ENCODE measurements at places on chromosomes 3 and 15.

GRCh38 chr3:107384428-107384827 lies 7.2 kb downstream of the CCDC54 start:
- no peak for DNase-seq

- peak; percentile 35 for DNase-seq
These were observed 89.7 kb downstream of the LIPC start for GRCh38 chr15:58521293-58521991.

DNA sequence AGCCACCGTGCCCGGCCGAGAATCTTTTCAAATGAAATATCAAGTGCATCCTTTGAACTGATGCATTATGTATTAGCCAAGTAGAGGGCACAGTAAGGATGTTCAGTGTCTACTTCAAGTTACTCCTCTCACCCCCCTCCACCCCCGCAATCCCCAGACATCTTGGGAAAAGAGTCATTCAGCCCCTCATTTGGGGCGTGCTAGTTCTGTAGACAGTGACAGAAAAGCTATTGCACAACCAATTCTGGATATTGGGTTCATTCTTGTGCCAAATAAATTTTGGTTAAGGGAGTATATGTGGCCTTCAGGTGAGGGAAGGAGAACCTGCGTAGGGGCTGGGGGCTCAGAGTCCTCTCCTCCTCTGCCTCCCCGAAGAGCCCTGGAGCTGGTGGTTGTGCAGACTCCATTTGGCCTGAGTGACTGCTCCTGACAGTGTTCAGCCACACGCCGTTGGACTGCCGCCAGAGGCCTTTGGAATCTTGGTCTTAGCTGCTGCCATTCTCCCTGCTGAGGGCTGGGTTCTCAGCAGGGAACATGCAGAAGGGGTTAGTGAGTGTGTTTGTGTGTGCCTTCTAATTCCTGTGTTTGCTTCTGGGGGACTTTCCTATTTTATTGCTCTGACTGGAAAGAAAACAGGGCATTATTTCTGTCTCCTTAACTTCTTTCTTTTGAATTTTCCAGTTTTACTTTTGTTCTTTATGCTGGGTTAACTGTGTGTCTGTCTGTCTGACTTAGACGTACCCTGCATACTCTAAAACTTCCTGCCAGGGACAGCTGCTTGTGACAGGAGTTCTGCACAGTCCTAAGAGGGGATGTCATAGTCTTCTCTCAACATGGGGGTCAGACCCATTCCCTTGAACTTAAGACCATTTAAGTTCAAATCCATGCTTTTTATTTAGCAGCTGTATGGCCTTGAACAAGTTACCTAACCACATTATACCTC lies 21.0 kb downstream of the RARB start:
- peak; percentile 72 for DNase-seq

DNA sequence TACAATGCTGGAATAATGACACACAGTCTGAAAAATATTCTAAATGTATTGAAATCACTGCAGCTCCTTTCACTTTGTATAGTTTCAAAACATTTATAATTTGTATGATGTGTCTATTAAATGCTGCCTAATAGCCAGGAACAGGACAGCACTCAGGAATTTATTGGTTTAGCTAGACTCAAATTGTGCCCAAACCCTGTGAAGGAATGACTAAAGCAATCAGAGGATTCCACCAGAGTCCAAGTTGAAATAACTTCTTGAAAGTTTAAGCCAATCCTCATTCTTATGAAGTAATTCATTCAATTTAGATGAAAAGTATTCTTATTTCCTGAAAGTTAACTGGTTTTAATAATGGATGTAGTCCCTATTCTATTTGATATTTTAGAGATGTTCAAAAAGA lies 267.0 kb downstream of the ZMAT3 start:
- no peak for DNase-seq

DNA sequence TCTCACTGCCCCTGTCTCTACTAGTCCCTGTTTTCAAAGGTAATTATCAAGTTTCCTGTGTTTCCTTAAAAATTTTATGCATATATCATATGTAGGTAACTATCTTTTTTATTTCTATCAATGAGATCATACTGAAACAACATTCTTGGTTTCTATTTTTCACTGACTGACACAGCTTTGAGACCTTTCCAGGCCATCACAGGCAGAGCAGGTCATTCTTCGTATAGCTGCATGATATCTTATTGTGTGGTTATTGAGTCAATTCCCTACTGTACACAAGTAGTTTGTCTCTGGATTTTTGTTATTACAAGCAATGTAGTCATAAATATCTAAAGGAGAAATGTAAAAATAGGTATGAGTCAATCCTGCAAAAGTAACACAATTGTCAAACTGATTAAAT lies 169.6 kb downstream of the CFAP20DC start:
- DNase-seq, result no peak

DNA sequence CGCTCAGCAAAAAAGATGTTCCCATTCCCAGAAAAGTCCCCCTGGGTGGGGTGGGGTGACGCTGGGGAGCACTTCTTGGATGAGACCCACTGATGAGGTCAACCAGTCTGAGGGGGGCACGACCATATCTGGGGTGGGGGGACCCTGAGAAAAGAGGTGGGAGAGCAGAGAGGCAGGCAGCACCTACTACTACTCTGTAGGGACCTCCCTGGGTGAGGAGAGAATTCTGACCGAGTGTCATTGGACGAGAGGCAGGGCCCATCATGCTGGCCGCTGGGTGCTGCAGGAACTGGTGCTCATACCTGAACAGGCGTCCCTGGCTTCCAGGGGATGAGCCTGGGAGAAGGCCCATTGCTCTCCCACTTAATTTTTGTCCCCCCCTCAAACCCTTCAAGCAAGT lies 158.8 kb downstream of the KLF13 start:
- no peak for DNase-seq

- DNase-seq, result peak; percentile 69
These were observed 2.2 kb upstream of the THRB start for GRCh38 chr3:24496529-24497482.

- DNase-seq, result no peak
These were observed 616.7 kb upstream of the SUCLG2 start for GRCh38 chr3:68271145-68271544.

- DNase-seq, result no peak
These were observed 45.1 kb downstream of the SEC22A start for GRCh38 chr3:123246866-123247265.

DNA sequence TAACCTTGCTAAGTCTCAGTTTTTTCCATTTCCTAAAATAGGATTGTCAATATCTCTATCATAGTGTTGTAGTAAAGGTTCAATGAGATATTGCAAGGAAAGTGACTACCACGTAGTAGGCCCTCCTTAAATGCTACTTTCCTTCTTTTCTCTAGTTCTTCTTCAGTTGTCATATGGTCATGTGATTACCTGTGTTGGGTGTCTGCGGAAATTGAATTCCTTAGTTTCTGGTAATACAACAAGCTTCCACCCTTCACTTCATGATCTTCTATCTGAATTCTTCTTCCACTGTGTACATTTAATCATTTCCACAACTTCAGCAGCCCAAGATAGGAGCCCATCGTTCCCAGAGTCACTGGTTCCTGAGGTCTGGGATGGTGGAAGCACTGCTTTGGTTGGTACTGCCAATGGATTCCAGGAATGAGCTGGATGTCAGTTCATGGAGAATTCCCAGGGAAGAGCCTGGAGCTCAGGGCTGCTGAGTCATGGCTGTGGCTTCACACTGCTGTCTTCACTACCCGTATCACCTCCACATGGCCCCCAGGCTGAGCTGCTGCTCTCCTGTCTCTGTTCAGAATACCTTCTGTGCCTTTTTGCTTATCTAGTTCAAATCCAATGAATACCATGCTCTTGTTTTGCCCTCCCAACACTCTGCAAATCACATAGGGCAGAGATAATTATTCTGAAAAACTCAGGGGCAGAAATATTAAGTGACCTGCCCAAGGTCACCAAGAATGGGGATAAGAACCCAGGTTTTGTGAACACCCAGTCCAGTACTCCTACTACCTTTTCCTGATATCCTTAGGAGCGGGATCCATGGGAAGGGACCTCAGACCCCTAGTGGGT lies 98.6 kb downstream of the RPL39L start:
- DNase-seq, result no peak

GRCh38 chr3:155233213-155233612 lies 60.3 kb downstream of the STRIT1 start:
- peak; percentile 12 for DNase-seq

GRCh38 chr15:66040211-66040892 lies 171.1 kb downstream of the RAB11A start:
- no peak for DNase-seq

- DNase-seq, result no peak
These were observed 519.7 kb downstream of the DIPK2A start for GRCh38 chr3:144491333-144491732.

DNA sequence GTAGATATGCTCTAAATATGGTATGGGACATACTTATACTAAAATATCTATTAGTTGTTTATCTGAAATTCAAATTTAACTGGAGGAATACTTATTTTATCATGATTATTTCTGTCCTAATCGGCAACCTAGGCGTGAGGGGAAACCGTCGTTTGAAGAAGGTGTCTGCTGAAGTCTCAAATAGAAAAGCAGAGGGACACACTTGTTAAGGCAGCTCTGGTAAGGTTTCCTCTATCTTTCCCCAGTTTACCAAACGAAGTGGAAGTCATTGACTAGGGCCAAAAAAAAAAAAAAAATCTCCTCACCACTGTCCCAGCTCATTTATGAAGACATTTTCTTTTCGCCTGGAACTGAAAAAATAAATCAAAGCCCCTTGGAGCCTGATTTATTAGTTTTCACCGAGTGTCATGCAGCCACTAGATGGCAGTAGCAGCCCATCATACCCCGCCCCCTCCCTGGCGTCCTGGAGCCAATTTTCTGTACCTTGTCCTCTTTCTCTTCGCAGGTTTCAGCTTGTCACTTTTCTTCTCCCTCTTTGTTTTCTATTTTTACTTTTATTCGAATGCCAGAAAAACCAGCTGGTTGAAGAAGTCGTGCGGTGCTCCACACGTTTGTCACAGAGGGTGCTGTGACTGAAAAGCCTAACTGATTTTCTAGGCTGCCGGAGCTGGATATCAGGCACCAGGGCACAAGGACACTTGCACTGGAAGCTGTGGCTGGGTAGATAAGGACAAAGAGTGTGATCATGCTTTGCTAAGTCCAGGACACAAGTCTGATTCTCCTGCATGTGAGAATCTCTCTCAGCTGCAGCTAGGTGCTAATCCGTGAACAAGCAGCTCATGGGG lies 238.7 kb downstream of the ZPLD1 start:
- DNase-seq, result peak; percentile 52
